ENCODE measurements at places on chromosomes 11 and 22. TPM values are rescaled to one million over a fixed set of nuclear protein-coding genes. Genes with fewer than 3 reads are reported as not detected.
A peak's percentile ranks its signal among the peaks of the same experiment; 100 is the strongest.

Gene BRSK2
- total RNA-seq: 207 TPM

Gene ALX4
- total RNA-seq: not detected

Gene OR51E2
- total RNA-seq: not detected

Gene CENPM
- 3.4 TPM for total RNA-seq

DNA sequence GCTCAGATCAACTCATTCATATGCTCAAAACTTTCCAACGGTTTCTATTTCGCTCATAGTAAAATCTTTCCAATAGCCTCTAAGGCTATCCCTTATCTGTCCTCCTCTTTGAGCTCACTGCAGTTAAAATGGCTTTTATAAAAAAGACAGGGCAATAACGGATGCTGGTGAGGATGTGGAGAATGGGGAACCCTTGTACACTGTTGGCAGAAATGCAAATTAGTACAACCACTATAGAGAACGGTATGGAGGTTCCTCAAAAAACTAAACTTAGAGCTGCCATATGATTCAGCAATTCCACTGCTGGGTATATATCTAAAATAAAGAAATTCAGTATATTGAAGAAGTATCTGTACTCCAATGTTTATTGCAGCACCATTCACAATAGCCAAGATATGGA, 345.6 kb downstream of the DLG2 start:
- H3K27me3 ChIP-seq: no peaks in the 10 kb centered on the region
- no peak for DNase-seq
- no peaks in the 10 kb centered on the region for H3K4me1 ChIP-seq
- H3K27ac ChIP-seq: no peak overlapping the region
- no peak overlapping the region for H3K4me3 ChIP-seq
- no peaks in the 10 kb centered on the region for H3K36me3 ChIP-seq

- H3K36me3 ChIP-seq: peaks cover 10% of the 10 kb centered on the region
- DNase-seq: no peak
- H3K4me1 ChIP-seq: peaks cover 7% of the 10 kb centered on the region
- no peak overlapping the region for H3K4me3 ChIP-seq
Observed at GRCh38 chr11:77101043-77101537, 1.6 kb upstream of the OMP start.

GRCh38 chr11:56817661-56818060, 69.2 kb upstream of the OR9G4 start:
- H3K27me3 ChIP-seq: peaks cover 3% of the 10 kb centered on the region
- H3K4me1 ChIP-seq: peaks cover 3% of the 10 kb centered on the region
- no peak overlapping the region for H3K27ac ChIP-seq
- H3K4me3 ChIP-seq: no peak overlapping the region

DNA sequence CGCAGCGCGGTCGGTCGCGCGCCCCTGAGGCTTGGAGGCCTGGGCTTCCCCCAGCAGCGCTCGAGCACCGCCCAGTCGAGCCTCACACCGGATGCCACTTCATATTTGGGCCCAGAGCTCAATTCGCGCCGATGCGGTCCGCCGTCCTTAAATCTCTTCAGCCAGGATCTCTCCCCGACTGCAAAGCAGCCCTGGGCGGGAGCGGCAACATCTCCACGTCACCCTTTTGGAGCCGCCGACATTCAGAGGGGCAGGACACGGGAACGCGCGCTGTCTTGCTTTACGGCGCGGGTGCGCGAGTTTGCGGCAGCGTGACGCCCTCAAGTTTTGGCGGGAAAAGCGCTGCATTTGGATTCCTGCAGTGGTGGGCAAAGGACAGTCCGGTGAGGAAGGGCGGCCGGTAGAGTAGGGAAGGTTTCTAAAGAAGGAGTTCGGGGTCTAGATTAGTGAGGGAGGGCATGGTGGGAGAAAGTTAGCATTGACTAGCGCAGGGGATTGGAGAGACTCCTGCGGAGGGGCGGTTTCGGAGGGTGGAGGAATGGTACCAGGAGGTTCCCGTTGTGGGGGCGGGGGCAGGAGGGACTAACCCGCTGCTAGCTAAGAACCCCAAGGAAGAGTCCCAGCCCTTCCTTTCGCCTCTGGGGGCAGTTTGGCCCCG, 796 bp downstream of the CHEK1 start:
- H3K4me1 ChIP-seq: peaks cover 7% of the 10 kb centered on the region
- peak overlapping the region; percentile 96 for H3K27ac ChIP-seq
- DNase-seq: peak; percentile 91
- peaks cover 6% of the 10 kb centered on the region for H3K27me3 ChIP-seq
- H3K4me3 ChIP-seq: peak overlapping the region; percentile 99
- no peaks in the 10 kb centered on the region for H3K36me3 ChIP-seq

DNA sequence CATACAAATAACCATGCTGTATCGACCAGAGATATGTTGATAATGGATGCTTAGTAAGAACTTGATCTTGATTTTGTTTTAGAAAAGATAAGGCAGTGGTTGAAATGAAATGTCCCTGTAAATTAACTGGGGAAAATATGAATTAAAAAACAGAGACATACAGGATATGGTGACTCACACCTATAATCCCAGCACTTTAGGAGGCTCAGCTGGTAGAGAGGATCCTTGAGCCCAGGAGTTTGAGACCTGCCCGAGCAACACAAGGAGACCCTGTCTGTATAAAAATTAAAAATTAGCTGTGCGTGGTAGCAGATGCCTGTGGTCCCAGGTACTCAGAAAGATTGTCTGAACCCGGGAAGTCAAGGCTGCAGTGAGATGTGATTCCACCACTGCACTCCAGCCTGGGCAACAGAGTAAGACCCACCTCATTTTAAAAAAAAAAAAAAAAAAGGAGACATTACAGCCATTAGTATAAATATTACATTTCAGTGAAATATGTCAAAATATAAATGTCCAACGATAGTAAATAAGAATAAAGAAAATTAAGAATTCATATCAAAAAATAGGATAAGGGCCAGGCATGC, 4.6 kb downstream of the PICALM start:
- H3K27me3 ChIP-seq: peaks cover 7% of the 10 kb centered on the region
- H3K4me1 ChIP-seq: peaks cover 21% of the 10 kb centered on the region

All from glutamatergic neuron (in vitro differentiated cells).